ENCODE measurements at places on chromosomes 1 and 21.
A peak's percentile ranks its signal among the peaks of the same experiment; 100 is the strongest.

DNA sequence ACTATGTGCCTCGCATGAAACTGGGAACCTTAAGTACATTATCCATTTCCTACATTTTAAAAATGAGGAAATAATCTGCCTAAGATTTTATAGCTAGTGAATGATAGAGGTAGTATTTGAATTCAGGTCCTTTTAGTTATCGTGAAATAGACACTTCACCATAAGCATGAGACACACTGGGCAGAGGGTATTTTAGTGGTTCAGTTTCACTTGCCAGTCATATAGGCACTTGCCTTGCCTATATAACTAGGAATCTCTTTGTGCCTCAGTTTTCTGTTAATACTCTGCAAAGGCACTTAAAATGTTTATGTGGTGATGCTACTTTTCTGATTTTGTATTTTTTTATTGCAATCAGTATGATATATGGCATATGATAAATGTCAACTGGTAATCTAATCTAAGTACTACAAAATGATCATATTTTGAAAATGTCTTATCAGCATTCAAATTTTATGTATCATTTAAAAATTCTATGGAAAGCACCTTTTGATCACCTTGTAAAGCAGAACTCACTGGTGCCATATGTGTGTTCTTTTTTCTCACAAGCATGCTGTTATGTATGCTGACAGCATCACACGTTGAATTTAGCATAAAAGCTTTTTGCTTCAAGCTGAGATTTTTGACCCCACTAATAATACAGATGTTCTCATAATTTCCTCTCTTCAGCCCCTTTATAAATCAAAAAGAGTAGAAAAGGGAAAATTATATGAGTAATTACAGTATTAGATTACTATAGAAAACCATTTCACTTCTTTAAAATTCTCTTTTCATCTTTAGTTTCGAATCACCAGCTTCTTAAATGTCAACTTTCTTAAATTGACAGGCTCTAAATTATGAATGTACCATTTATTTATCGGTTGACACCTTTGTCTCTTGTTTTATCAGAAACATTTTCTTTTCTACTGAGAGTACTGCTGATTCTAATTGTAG, 52.6 kb downstream of the RPS6KC1 start:
- DNase-seq = no peak

- DNase-seq = no peak
These were observed 39.1 kb upstream of the ZC3H11B start for GRCh38 chr1:219651993-219652392.

GRCh38 chr1:197955486-197956394, 38.6 kb downstream of the LHX9 start:
- no peak for DNase-seq

GRCh38 chr1:184340984-184341383, 45.8 kb upstream of the C1orf21 start:
- no peak for DNase-seq

- DNase-seq = no peak
These were observed at the start of gene GBP6 for GRCh38 chr1:89363638-89364536. Gene GBP6, plus strand, starts transcription at chr1:89364059. Its CDS starts 4,493 bp downstream, at chr1:89368552.

GRCh38 chr1:156319664-156320063, 18.4 kb downstream of the CCT3 start:
- DNase-seq = no peak

DNA sequence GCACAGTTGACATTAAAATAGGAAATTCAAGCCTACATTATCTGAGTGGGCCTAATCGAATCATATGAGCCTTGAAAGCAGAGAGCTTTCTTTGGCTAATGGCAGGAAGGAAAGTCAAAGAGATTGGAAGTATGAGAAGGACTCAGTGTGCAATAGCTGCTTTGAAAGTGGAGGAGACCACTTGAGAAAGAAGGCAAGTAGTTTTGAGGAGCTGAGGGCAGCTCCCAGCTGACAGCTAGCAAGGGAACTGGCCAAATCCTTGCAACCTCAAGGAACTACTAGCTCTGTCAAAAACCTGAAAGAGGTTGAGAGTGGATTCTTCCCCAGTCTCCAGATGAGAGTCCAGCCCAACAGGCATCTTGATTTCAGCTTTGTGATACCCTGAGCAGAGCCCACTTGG, 149.0 kb upstream of the CACYBP start:
- DNase-seq = no peak

DNA sequence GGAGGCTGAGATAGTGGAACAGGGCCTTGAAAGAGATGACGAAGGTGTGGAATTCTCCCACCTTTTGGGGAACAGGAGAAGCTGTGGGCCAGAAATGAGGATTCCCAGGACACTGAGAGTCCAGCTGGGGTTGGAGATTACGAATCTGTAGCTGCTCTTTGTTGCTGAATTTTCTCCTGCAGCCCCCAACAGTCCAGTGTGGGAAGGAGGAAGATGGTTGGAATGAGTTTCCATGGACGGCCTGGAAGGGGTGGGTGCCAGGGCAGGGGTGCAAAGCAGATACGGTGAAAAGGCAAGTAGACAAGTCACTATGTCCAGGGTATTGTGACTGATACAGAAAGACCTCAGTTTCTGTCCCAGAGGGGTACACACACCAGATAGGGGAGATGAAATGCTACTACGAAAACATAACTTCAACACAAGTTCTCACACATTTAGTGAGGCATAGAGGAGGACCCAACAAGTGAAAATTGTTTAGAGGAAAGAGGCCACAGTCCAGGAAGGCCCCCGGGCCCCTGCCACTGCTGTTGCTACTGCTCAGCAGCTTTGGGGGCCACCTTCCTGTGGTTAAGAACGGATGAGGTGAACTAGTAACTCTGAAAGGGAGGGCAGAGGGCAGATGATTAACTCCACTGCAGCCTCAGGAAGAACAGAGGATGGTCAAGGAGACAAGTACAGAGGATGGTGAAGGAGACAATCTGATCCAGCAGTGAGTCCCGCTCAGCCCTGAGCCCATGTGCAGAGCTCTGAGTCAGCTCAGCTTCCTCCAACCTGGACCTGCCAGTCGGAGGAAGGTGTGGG, 7.3 kb downstream of the CD244 start:
- DNase-seq = no peak

- DNase-seq = no peak
These were observed 1.7 kb upstream of the LRRC52 start for GRCh38 chr1:165542015-165542631.

DNA sequence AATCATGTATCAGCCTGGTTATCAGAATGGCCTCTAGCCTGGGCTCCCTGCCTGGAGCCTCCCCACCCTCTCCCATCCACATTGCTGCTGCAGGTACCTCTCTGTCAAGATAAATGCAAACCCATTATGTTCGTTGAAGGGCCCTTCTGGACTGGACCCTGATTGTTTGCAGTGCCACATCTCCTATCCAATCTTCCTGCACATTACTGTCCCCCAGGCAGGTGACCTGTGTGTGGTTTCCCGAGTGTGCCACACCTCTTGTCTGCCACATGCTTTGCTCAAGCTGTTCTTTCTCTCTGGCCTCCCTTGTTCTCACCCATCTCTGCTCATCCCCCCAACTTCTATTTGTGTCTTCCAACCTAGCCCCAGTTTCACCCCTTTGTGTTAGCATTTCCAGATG, 32.4 kb downstream of the IER5 start:
- DNase-seq = no peak

DNA sequence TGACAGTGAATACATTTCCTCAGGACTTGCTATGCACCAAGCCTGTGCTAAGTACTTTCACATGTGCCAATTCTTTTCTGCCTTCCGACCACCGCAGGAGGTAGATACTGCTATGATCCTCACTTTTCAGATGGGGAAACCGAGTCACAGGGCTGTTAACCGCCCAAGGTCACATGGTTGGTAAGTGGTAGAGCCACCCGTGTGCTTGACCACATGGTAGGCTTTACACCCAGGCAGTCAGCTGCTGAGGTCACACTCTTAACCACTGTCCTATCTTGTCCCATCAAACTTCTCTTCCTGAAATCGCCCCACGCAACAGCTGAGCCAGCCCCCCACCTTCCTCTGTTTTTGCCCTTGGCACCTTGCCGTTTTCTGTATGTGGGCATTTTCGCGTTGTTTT, 31.0 kb upstream of the SDHB start:
- no peak for DNase-seq

DNA sequence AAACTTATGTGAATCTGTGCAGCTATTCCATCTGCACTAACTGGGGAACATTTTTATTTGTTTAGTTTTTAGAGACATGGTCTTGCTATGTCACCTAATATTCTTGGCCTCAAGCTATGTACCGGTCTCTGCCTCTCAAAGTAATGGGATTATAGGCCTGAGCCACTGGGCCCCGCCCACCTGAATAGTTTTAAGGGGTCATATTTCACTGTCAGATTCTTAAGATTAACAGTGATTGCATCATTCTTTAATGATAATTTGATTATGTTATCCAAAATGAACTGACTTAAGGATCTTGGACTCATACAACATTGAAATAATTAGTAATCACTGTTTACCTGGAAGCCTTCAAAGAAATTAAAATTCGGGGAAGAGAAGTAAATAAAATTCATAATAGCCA, 12.6 kb upstream of the KLF18 start:
- DNase-seq = no peak

DNA sequence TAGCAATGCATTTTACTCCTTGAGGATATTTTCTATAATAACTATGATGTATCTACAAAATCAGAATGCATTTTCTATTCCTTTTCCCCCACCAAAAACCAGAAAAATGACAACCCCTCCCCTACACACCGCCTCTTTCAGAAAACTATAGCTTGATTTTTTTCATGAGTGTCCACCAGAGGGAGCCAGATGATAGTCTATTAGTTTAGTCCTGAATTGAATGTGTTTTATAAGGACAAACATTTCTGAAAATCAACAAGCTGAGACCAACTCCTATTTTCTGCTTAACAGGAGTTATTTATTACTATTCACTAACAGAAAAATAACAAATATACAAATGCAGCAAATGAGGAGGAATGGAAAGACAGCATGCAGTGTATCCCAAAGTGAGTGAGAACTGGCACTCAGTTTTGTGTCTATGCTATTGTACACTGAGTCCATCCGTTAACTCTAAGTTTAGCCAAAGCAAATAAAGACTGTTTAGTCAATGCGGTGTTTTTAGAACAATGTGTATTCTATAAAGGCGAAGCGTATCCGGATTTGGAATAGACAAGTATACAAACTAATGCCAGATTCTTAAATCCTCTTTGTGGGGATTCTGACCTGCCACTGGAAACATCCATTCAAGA, 182.6 kb downstream of the VAV3 start:
- peak; percentile 24 for DNase-seq

DNA sequence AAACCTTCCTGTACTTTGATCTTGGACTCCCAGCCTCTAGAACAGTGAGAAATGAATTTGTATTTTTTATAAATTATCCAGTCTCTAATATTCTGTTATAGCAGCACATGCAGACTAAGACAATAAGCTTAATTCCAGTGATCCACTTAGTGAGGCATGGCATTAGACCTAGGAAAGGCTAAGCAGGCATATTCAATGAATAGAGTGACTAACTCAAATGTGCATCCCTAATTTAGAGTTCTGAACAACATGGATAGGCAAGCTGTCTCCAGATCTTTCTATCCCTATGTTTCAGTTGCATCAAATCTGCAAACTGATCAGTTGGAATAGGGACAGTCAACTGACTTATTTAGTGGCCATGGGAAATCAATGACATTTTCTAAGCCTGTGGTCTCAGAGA, 4.3 kb upstream of the ERICH3 start:
- no peak for DNase-seq

DNA sequence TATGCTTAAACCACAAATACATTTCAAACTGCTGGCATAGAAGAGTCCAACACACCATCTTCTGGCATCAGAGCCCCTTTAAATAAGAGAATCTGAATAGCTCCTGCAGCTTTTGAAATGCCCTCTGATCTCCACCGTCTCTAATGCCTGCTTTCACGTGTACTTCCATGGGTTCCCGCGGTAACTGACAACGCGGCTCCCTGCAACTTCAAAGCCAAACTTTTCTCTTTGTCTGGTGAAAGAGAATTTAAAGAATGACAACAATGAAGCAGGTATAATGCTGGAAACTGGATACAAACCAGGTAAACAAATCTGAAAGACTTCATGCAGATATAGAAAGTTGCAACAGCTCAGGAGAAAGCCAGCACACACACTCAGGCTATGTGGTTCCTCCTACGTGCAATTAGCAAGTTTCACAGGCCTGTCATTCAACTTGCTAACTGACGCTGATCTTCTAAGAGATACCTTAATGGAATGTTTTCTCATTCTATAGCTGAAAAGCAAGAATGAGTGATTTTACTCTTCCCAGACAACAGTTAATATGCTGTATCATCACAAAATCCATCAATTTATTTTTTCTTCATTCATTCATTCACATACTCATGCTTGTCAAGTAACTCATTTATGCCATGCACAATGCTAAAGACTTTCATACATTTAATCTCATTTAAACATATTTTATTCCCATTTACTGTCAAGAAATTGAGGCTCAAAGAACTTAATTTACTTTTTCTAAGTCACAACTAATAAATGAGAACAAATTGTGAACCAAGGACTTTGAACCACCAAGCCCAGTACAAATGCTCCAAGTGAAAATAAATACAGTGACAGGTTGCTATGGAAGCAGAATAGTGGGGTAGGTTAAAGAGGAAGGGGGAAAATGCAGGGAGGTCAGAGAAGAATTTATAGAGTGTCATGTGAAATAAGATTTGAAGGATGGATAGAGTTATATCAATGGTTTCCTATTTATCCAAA, 202.7 kb upstream of the SNX7 start:
- no peak for DNase-seq

DNA sequence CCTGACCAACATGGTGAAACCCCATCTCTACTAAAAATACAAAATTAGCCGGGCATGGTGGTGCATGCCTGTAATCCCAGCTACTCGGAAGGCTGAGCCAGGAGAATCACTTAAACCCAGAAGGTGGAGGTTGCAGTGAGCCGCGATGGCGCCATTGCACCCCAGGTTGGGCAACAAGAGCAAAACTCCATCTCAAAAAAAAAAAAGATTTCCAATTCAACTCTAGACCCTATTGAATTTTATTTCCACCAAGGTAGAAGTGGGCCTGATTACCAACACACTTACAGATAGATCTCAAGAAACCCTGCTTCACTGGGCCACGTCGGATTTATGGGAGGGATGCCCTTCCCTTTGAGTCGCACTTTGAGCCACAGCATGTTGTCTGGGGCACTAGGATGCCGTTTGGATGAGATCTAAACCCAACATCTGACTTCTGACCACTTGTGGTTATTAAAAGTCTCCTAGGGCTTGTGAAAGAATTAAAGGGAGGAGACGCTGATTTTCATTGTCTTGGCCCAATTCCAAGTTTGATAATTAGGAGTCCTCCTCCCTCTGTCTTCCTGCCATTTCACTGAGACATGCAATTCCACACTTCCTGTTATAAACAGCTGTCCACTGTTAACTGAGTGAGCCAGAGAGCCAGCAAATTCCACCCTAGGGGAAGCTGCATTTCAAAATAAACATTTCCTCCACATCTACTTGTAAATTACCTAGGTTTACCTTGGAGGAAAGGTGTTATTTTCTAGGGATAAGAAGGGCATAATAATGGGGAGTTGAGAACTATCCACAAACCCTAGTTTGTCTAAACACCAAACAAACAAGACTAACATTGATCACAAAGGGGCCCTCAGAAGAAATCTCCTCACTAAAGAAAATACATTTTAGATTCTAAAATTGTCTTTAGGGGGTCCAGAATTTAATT, 5.2 kb upstream of the RERE start:
- peak; percentile 98 for DNase-seq

GRCh38 chr1:237672748-237673147, 218.0 kb downstream of the ZP4 start:
- DNase-seq = no peak

- no peak for DNase-seq
These were observed 4.4 kb downstream of the CLDN19 start for GRCh38 chr1:42735477-42736105.

- no peak for DNase-seq
These were observed 299.6 kb upstream of the RUNX1 start for GRCh38 chr21:35348686-35349085.

GRCh38 chr1:209368864-209369598, 214.5 kb upstream of the CAMK1G start:
- DNase-seq = peak; percentile 97

Data from HS-5 (cell line).